ENCODE measurements at places on chromosomes 11 and 22.
A peak's percentile ranks its signal among the peaks of the same experiment; 100 is the strongest.

- no peak for DNase-seq
These were observed 258.9 kb upstream of the B3GAT1 start for GRCh38 chr11:134670961-134671370.

- DNase-seq: no peak
These were observed 25.5 kb downstream of the MYBPC3 start for GRCh38 chr11:47327025-47327424.

GRCh38 chr11:122721964-122722266 lies 66.4 kb downstream of the UBASH3B start:
- no peak for DNase-seq

GRCh38 chr22:48758881-48759875 lies 1068.5 kb downstream of the BRD1 start:
- no peak for DNase-seq

DNA sequence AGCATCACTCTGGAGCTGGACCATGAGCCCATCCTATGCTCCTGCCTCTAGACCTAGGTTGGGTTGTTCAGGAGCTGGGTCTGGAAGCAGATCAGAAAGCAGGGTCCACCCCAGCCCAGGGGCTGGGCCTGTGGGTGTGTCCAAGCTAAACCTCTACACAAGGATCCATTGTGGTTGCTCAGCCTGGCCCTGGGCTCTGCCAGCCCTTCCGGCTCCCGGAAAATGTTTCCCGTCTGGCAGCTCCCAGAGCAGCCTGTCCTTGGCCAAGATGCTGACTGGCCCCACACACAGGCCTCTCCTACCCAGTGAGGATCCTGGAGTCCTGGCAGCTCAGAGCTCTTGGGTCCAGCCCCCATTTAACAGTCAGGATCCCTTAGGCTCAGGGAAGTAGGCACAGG lies 35.3 kb upstream of the FCHSD2 start:
- DNase-seq: no peak

GRCh38 chr11:57458410-57459163 lies 1.7 kb upstream of the RTN4RL2 start:
- DNase-seq: peak; percentile 68

GRCh38 chr11:16148301-16148931 lies 207.9 kb downstream of the SOX6 start:
- no peak for DNase-seq

DNA sequence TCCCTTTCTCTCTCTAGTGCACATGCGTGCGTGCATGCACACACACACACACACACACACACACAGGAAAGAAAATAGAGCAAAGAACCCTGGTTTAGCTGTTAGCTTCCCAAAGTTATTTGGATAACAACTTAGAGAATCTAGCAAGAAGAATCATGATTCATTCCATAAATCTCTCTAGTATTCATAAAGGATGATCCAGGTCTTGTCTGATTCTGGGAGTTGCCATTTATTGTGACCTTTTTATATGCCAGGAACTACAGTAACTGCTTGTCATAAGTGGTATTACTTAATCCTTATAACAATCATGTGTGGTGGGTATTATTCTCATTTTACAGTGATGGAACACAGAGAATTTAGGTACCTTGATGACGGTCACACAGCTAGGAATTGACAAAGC lies 141.5 kb upstream of the MTMR2 start:
- DNase-seq: no peak

GRCh38 chr11:65862191-65862735 lies 2.0 kb downstream of the MUS81 start:
- DNase-seq: no peak

DNA sequence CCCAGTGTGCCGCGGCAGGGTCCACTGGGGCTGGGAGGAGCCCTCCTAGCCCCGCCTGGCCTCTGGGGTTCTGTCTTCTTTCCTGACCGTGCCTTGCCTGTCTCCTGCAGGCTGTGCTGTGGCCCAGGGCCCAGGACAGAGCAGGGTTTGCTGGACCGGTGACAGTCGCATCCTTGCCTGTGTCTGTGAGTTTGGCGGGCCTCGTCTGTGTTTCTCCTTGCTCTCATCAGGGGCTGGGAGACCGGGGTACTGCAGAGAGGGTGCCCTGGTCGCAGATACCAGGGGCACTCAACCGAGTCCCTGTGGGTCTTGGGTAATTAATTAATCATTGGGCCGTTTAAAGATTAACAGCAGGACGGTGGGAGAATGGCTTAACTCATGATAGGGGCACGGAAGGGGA lies 29.9 kb downstream of the RPL3 start:
- DNase-seq: no peak

GRCh38 chr11:7570241-7570640 lies 56.4 kb downstream of the PPFIBP2 start:
- DNase-seq: no peak

- no peak for DNase-seq
These were observed 58.8 kb downstream of the GRK3 start for GRCh38 chr22:25623310-25623734.

DNA sequence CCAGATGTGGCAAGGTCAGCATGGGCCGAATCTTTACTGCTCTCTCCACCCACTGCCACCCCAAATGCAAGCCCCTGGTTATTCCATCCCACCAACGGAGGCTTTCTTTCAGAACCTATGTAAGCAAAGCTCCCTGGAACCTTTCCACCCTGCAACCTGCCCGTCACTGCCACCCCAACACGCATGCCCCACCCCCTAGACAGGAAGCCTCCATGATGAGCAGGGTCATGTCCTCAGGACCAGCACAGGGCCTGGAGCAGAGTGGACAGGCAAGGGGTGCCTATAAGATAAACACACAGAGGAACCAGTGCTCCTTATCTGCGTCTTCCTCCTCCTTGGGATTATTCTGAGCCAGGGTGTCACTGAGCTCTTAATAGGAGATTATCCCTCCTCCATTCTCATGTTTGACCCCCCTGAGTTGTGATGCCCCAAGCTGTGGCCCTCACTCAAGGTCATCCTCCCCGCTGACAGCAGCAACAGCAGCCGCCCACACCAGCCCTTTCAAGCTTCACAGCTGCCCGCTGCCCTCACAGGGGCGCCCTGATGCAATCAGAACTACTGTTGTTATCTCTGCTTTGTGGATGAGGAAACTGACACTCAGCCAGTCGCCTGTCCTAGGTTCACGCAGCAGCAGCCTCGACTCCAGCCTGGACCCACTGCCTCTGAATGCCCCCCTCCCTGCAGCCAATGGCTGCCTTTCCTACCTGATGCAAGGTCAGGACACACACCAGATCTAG lies 647.3 kb downstream of the TBC1D22A start:
- no peak for DNase-seq

GRCh38 chr11:21785351-21785750 lies 407.5 kb upstream of the ANO5 start:
- no peak for DNase-seq

DNA sequence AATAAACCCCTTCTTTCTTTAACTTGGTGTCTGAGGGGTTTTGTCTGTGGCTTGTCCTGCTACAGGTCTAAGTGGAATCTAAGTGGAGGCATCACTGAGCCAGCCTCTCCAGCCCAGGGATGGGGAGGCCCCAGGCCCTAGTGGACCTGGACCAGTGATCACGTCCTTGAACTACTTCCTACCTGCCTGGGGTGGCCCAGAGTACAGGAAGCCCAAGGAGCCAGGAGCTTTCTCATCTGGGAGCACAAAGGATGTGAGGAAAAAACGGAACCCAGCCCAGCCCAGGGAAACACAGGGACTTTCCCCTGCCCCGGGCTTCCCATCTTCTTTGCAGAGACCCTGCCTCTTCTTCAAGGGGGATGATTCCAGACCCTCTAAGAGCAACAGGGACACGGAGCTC lies 3.5 kb upstream of the CD5 start:
- DNase-seq: no peak

DNA sequence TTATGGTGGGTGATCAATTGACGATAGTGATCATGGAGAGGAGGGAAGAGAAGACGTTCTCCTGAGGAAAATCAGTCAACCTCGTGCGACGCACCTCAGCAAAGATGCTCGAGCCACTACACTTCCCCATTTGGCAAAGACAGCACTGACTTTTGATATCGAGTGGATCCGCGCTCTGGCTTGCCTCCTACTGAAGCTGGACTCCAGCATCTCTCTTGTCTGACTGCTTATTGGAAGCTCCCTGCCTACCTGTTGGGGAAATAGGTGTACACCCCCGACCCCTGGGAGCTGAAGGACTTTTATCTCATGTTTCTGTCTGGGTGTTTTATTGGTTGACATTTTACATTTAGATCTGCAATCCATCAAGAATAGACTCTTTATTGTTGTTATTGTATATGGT lies 476.8 kb upstream of the B3GAT1 start:
- no peak for DNase-seq

- no peak for DNase-seq
These were observed 97.5 kb upstream of the ALX4 start for GRCh38 chr11:44407211-44407996.

- DNase-seq: no peak
These were observed 72.0 kb downstream of the SLC5A12 start for GRCh38 chr11:26649884-26650283.

DNA sequence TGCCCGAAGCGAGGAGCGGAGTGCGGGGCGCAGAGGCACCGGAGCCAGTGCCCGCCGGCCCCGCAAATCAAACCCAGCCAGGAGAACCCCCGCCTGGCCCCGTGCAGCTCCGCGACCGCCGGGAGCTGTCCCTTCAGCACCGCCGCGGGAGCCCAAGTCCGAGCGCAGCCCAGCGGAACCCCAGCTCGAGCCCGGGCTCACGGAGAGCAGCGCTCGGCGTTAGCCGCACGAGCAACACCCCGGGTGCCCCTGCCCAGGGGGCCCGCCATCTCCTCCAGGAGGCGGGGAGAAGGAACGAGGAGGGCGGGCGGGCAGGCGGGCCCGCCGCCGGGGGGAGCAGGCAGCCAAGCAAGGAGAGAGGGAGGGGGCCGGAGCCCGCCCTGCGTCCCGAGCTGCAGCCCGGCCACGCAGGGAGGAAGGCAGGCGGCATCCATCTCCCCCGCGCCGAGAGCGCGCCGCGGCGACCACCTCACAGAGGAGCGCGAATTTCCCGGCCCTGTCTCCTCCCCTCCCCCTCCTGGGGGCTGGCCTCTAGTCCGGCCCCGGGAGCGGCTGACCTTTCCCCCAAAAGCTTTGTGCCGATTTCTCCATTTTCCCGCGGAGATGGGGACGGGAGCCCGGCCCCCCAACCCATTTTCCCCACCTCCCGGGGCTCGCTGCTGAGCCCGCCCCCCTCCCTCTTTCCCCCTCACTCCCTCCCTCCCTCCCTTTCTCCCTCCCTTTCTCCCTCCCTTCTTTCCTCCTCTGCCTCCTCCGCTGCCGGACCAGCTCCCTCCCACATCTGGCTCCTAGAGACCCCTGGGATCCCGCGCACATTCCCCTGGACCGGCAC lies 621 bp downstream of the KCNC1 start:
- DNase-seq: peak; percentile 23

DNA sequence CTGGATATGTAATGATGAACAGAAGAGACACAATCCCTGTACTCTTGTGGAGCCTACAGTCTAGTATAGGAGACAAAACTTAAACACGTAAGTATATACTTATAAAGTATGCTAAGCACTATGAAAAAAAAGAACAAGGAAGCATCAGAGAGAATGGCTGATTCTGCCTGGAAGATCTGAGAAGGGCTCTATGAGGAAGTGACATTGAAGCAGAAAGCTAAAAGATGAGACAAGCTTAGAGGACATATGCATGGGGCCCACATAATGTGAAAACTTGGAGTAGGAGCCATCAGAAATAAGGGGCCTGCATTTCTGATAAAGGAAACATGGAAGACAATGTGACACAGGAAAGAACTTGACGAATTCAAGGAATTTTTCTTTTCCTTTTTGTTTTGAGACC lies 16.6 kb downstream of the SAA1 start:
- no peak for DNase-seq

- DNase-seq: no peak
These were observed 14.0 kb upstream of the PAX6 start for GRCh38 chr11:31824879-31825837.

DNA sequence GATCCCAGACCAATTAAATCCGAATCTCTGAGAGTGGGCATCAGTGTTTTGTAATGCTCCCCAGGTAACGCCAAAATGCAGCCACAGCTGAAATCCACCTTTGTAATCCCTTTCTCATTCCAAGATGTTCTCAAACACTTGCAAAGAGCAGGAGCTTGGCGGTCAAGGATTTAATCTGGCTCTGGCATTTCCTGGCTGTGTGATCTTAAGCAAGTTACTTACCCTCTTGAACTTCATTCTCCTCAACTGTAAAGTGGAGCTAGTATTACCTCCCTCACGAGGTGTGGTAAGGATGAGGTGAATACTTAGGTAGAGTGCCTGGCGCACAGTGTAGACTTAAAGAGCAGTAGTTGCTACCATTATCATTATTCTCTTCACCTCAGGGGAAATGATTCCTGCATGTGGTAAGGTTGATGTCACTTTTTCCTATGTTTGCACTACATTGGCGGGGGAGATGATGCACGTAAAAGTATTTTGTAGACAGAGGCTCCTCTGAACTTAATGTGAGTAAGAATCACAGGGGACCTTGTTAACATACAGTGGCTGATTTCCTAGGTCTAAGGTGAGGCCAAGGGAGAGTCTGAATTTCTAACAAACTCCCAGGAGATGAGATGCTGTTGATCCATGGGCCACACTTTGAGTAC lies 210.4 kb upstream of the PITPNB start:
- no peak for DNase-seq

GRCh38 chr11:75574698-75575602 lies 12.9 kb downstream of the SERPINH1 start:
- DNase-seq: no peak

DNA sequence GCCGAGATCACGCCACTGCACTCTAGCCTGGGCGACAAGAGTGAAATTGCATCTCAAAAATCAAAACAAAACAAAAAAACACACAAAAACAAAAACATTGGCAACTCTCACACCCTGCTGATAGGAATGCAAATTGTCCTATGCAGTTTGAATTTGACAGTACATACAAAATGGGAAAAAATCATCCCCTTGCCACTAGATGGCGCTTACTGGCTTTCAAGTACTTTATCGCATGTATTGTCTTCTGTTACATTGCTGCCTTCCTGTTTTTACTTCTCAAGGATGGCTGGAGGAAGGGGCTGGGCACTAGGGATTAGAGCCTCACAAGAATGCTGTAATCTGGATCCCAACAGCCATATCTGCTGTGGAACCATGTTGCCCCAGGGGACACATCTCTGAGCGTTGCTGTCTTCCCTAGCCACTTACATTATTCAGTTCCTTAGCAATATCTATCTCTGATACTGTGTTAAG lies 59.4 kb upstream of the A4GALT start:
- DNase-seq: no peak

GRCh38 chr11:64726211-64726641 lies 3.2 kb upstream of the NRXN2 start:
- DNase-seq: no peak

DNA sequence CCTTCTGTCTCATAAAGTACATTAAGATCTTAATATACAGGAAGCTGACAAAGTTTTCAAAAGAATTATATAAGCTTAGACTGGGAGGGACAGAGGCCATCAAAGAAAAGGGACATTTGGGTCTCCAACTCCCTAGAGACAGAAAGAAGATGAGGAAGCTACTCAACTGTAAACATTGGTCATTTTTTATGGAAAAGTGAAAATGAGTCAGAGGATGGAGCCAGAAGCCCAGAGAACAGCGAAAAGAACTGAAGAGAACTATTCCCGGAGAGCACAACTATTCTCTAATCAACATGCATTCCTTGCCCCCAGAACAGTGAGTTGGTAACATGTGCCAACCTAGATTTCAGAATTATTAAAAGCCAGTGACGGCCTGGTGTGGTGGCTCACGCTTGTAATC lies 779.3 kb downstream of the DLG2 start:
- no peak for DNase-seq

Measured in stimulated activated CD4-positive, alpha-beta T cell treated with anti-CD3 and anti-CD28 coated beads, Interleukin-12 subunit alpha, Interleukin-12 subunit beta, amount 100 ng/mL, for 4 hours (primary cell).